ENCODE measurements at places on chromosomes 6 and 20.
A peak's percentile ranks its signal among the peaks of the same experiment; 100 is the strongest.

DNA sequence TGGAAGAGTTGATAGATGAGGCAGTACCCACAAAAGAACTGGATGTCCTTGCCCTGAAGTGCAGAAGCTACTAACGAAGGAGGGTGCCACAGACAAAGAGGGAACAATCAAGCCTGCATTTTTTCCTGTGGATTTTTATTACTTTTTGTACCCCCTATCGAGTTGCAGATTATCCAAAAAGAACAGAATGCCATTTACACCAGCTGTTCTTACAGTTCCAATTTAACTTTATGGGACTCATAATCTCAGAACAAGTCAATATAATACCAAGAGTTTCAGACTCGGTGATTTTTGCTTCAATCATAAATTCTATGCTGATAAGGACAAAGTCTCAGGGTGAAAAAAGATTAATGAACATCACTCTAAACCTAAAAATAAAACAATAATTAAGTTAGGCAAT, 4.0 kb upstream of the CNKSR3 start:
- no peak for DNase-seq

GRCh38 chr6:109449064-109449794, 6.3 kb downstream of the MICAL1 start:
- DNase-seq = no peak

DNA sequence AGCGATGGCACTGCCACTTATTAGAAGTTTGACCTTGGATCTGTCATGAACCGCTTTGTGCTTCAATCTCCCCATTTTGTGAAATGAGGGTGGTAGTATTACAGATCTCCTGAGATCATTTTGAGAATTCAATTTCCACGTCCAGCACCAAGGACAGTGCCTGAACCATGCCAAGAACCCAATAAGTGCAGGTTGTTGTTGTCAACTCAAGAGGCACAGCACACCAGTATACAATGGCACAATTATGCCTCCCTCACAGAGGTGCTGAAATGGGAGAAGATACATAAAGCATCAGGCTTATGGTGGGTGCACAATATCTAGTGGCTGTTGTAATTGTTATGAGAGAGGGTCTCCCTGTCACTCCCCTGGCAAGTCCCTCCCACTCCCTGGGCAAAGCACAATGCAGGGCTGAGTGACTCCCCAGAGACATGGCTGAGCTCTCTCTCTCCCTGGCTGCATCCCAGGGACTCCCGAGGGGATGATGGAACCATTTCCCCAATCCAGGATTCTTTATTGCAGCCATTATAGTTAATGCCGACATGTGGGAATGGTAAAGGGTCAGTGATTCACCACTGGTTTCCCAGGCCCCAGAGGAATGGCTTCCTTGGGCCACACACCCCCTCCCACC, 78.7 kb downstream of the CDH22 start:
- no peak for DNase-seq

- DNase-seq = no peak
Measured at GRCh38 chr6:71879016-71879415, 7.3 kb upstream of the RIMS1 start.

DNA sequence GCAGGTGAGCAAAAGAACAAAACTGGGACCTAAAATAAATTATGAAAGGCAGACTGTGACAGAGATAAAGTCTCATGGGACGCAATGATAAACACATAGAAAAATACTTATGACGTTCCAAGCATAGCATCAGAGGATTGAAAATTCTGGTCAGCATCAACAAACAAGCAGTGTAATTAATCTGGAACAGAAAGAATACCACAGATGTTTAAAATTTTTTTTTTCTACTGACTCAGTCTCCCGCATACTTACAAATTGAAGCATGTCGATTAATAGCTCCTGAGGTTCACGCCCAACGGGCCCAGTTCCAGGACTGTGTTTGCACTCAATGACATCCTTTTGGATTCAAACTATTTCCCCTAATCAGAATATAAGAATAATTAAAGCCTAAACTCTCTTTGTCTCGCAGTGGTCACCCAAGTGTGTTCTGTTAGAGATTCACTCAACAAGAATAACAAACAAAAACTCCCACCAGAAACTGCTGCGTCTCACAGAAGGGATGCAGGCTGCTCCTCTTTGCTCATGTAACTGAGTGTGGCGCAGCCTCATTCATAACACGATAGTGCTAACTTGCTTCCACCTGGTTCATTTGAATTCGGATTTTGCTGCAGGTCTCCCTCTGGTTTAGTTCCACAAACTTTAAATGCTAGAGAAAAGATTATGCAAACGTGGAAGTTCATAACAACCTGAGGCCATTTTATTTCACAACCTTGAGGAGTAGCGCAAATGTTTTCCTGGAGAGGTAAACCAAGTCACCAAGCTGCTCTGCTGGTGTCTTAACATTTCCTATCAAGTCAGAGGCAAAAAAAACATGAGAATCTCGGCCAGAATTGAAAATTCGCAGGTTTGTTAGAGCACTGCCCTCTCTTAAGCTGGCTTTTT, 69.0 kb upstream of the CITED2 start:
- DNase-seq = no peak

DNA sequence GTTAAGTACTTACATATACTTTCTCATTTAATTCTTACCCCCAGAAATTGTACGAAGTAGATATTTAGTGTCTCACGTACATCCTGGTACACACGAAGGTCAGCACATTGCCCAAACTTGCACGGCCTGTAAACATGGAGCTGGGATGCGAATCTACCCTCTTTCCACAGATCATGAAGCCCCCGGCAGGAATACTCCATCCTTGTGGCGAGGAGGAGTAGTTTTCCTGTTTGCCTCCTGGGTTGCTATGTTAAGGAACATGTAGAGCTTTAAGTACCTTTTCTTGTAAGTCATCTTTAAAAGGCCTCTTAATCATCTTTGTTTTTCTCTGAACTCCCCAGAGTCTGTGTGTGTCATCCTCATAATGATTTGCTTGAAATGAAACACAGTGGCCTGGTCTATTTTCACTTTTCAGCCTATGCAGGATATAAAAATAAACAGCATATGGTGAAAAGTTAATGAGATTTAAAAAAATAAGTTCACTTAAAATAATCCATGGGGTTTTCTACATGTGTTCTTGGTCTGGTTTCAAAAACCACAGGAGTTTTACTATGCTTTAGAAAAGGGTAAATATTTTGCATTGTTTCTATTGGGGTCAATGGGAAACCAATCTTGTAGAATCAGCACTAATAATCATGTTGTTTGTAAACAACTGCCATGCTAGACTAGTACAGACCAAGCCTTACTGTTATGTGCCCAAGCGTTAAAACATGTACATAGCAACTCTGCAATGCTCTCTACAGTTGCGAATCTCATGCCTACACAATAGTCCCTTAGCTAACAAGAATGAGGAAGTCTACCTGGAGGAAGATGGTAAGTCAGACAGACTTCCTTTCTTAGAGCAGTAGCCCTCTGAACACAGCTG, 9.3 kb upstream of the ARID1B start:
- no peak for DNase-seq

- no peak for DNase-seq
Measured at GRCh38 chr20:58652606-58653294, 1.7 kb downstream of the STX16 start.

DNA sequence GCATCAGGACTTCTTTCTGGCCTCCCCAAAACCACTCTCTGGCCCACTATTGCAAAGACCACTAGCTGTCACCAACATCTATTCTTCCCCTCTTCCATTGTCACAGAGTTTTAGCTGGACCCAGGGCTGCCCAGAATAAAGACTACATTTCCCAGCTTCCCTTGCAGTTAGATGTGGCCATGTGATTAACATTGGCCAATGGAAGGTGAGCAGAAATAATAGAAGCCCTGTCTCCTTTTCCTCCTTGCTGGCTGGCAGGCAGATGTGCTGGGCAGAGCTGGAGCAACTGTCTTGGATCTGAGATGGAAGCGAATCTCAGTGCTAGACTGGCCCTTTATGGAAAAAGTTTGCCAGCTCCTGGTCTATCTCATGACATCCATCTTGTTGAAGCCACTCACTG, 97.0 kb downstream of the KCNB1 start:
- peak; percentile 46 for DNase-seq
